Right lung (tissue), 10 donors: ENCODE measurements at places on chromosomes 12 and 14. TPM values are rescaled to one million over a fixed set of nuclear protein-coding genes. Genes with fewer than 3 reads are reported as not detected.

Gene RND1
- 2.5 TPM for polyA plus RNA-seq

GRCh38 chr12:108856428-108857157 is 790 bp downstream of the SSH1 start:
- DNase-seq: no peak

DNA sequence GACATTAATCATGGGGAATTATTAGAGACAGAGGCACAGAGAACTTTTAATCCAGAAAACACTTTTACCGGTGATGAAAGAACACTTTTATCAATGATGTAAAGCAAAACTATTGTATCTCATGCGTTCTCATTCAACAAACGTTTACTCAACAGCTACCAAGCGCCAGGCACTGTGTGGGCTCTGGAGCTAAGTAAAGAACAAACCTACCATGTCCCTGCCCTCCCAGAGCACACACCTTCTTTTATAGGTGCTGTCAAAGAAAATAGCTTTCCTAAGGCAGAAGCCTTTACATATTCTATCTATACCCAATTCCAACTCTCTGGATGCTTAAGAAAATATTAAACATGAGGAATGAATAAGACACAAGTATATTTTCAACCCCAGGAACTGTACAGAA is 91.1 kb downstream of the FOXN3 start:
- no peak for DNase-seq

DNA sequence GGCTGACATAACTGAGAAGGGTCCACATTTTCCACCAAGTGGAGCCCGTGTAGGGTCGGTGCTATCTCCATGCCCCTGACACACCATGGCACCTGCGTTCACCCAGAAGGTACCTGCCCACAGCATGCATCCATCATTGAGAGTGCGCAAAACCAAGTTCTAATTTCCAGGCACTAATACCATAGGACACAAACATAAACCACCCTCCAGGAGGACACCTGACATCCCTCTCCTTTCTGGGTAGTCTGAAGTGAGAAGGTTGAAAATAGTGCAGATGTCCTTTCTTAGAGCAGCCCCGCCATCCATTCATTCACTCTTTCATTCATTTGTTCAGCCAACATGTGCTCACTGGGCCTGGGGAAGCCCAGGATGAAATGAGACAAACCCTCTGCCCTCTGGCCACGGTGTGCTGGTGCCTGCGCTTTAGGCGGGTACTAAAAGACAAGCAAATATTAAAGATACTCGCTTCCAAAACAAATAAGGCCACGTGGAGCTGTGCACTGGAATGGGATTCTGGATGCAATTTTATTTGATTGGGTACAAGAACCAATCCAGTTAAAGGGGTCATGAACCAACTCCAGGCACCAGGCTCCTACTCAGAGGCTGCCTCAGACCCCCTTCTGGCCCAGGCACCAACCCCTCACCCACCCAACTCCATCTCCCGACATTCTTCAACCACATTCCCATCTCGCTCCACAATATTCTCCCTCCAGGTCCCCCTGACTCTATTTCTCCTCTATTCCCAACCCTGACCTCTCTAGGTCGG is 1.2 kb downstream of the TTC7B start:
- DNase-seq: no peak

DNA sequence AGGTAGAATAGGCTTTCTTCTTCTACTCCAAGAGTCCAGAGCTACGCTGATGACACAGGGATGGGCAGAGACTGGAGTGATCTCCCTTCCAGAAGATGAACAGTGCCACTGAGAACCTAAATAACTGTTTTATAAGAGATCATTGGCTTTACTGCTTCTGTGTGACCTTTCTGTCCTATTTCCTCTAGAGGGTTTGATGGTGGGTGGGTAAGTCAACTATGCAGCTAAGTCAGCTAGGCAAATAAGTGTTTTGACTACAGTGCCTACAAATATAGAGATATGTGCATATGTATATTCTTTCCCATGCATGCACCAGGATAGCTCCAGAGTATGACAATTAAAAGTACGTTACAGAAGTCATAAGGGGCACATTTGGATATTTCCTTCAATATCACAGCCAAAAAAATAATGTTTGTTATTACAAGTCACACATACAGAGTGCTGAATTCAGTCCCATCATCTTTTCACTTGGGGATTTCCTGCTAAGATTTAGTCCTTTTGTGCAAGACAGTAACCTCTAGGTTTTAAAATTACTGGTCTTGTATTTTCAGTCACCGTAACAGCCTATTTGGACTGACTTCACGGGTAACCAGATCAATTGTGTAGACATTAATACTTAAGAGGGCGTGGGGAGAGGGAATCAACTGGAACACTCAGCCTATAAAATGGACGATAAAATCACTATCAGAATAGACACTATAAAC is 412.6 kb upstream of the SOX5 start:
- DNase-seq: no peak

- no peak for DNase-seq
Measured at GRCh38 chr12:41367726-41368405, 179.7 kb downstream of the PDZRN4 start.

DNA sequence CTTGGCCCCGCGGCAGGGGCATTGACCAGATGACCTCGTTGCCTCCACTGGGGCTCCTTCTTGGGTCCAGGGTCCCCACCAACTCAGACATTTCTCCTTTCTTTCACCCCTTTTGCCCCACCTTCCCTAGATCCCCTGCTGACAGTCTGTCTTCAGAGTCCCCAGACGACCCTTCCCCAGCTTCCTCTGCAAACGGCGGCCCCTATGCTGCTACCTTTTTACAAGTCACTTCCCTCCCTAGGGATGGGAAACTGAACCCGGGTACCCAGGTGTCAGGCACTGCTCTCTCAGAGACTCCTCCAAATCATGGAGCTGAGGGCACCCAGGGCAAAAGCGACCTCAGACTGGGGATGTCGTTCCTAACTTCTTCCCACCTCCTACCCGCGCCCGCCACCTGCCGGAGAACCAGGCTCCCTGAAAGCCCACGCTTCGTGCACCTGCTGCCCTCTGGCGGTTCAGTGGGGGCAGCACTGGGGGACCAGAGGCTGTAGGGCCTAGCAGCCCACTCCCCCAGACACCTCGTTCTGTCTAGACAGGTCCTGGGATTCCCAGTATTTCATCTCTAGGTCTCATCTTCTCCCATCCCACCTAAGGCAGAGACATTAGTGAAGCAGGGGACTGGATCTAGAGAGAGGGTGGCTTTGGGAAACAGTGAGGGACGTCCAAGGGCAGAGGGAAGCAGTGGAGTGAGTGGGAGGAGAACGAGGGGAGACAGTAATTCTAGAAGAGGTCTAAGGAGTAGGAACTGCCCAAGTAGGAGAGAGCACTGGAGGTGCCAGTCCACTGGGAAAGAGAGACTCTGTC is 4.9 kb downstream of the ZNF385A start:
- peak; percentile 68 for DNase-seq

Gene ACTR10
- 102 TPM for polyA plus RNA-seq

DNA sequence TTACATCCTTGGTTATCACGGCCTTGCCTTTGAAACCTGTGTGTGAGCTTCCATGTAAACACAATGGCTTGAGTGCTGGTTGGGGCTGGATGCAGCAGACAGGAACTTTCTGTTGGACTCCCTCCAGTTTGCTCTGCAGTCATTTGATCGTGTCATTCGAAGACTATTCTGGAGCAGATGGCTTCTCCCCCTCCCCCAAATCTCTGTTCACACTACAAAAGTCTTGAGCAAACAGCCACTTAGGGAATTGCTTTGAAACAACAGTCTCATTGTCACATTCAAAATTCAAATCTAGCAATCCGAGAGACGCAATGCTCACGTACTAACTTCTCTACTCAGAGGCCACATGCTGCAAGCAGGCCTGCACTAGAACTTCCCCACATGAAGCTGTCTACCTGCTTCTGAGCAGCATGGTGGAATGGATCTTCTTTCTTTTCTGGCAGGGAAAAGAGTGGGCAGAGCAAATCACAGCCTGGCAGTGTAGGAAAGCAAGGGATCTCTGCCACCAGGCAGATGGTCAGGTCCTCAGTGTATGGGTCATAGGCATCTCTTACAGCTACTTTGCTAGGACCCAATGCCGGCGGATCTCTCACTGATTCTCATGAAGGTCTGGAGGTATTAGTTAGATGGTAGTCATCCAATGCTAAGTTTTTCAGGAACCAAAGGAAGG is 214.2 kb downstream of the PPM1H start:
- peak; percentile 37 for DNase-seq

GRCh38 chr12:113702836-113703235 is 231.2 kb upstream of the LHX5 start:
- no peak for DNase-seq

DNA sequence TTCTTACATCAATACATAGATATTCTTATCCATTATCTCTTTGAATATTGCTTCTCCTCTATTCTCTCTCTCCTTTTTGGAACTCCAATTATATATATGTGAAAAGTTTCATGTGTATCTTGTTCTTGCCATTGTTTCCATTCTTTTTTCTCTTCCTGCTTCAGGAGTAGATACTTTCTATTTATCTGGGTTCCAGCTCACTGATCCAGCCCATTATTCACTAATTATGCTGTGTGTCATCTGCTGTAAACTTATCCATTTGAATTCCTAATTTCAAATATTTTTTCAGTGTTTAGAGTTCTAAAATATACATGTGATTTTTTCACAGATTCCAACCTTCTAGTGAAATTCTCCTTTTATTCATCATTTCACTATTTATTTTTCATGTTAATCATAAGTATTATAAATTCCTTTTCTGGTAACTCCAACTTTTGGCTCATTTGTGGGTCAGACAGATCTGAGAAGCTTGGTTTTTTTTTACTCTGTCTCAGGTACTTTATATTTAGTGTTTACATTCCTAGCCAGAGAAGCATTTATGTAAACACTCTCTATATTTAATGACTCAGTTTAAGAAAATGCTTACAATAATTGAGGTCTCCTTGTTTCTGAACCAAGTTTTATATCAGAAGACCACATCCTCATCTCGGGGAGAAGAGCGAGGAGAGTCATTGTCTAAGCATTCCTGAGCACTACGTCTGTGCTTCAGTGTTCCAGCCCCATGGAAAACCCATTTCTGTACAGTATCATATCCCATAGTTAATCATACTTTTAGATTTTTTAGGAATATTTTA is 15.9 kb upstream of the AMIGO2 start:
- DNase-seq: no peak

DNA sequence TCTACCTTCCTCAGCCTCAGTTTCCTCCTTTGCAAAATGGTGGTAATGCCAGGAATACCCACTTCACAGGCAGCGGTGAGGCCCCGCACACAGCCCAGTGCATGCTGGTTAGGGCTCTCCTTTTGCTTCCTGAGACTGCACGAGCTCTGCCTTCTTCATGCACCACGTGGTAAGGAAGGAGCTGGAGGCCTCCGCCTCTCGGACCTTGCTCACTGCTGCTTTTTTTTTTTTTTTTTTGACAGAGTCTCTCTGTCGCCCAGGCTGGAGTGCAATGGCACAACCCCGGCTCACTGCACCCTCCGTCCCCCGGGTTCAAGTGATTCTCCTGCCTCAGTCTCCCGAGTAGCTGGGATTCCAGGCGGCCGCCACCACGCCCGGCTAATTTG is 18.1 kb downstream of the TAMALIN start:
- DNase-seq: no peak

DNA sequence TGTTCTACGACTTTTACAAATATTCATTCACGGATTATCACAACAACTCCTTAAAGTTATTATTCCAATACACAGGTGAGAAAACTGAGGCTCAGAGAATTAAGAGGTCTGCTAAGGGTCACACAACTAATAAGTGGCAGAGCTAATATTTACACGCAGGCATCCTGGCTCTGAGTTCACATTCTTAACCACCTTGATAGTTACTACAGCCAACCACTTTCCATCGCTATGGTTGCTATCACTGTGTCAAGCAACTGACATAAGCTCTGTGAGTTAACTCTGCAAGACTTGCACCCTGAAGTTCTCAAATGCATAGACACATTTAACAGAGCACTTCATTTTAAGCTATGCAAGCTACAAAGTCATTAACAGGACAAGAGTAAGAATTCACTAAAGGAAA is 3.7 kb downstream of the GLT8D2 start:
- no peak for DNase-seq

Gene GPD1
- polyA plus RNA-seq: 0.72 TPM
